ENCODE measurements at places on chromosomes 6 and 20. TPM values are rescaled to one million over a fixed set of nuclear protein-coding genes. Genes with fewer than 3 reads are reported as not detected.

The TCF15 gene
- not detected for total RNA-seq

The ZNF318 gene
- 17.0 TPM for total RNA-seq

The KCNK5 gene
- 7.8 TPM for total RNA-seq

The EEF1A2 gene
- total RNA-seq = 0.26 TPM

- no peak for DNase-seq
Observed at GRCh38 chr6:919500-919899, 226.6 kb upstream of the EXOC2 start.

- no peak for DNase-seq
Observed at GRCh38 chr20:52612046-52612632, 360.0 kb upstream of the TSHZ2 start.

- DNase-seq = no peak
Observed at GRCh38 chr6:133980168-133980567, 27.1 kb downstream of the TBPL1 start.

- no peak for DNase-seq
Observed at GRCh38 chr6:136772685-136773472, 19.4 kb downstream of the MAP3K5 start.

GRCh38 chr20:56587307-56588041 lies 41.6 kb upstream of the TFAP2C start:
- no peak for DNase-seq

DNA sequence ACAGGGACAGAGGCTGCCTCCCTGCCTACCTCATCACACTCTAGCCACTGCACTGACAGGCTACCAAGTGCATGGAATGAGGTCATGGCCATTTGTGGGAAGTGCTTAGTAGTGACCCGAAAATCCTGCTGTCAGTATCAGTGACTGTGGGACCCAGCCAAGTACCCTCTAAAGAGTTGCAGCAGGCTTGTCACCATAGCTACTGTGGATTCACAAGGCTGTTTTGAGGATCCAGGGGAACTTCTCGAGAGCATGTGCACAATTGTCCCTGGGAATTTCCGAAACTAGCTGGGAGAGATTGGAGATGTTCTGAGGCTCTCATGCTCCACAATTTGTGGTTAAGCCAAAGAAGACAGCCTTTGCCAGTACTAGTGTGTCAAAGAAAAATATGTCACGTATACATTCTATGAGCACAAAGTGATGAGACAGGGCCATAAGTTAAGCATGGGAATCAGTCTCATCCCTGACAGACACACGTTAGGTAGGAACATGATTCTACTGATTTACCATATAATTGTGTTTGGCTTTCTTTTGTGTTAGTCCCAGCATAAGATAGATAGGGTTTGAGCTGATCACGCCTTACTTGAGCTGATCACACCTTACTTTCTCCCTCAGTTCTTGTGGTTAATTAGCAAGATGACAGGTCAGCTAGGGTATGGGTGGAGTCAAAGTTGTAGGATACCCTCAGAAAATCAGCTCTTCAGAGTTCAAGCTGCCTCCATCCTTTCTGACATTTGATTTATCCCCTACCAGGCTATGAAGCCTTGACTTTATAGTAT lies 42.6 kb upstream of the TMEM170B start:
- no peak for DNase-seq

DNA sequence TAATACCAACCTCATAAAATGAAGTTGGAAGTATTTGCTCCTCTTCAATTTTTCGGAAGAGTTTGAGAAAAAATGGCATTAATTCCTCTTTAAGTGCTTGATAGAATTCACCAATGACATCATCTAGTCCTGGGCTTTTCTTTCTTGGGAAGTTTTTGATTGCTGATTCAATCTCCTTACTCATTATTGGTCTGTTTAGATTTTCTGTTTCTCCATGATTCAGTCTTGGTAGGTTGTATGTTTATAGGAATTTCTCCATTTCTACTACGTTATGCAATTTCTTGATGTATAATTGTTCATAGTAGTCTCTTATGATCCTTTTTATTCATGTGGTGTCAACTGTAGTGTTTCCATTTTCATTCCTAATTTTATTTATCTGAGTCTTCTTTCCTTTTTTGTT lies 176.9 kb upstream of the PRND start:
- DNase-seq = no peak

- DNase-seq = no peak
Observed at GRCh38 chr6:157596461-157596860, 215.5 kb downstream of the ZDHHC14 start.

DNA sequence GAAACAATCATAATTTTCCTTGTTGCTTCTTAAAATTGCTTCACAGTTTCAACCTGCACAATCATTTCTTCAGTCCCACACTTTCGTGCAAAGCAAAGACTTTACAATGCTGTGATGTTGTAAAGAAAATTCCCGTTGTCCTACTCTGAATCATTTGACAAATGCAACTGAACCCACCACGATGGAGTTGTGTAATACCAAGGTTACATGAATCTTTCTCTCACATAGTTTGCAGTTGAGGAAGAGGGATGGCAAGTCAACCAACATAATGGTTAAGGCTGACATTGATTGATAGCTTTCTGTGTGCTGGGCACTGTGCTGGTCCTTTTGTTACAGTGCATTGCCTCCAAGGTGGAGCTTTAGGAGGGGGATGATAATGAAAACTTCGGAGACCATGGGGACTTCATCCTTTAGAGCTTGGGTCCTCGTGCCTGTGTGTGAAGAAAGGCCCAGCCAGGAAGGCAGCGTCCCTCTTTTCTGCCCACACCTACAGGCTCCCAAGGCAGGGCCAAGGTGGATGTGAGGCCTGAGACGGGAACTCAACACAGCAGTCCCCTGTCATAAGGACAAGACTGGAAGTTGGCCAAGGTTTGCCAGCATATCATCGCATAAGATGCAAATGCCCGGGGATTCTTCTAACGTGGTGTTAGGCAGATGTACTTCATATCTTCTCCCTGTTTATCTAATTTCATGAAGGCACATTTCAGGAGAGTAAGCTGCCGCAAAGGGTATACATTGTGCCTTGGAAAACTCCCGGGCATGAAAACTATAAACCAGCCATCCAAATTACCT lies 96.9 kb downstream of the LY86 start:
- DNase-seq = no peak

GRCh38 chr6:40148882-40149573 lies 214.8 kb upstream of the MOCS1 start:
- DNase-seq = no peak

- no peak for DNase-seq
Observed at GRCh38 chr6:28449056-28449455, 5.8 kb upstream of the ZSCAN23 start.

Measured in activated naive CD8-positive, alpha-beta T cell treated with anti-CD3 and anti-CD28 coated beads, Interleukin-2, amount 10 ng/mL, durations not matched to agents 7 days and 5 days (primary cell).